ENCODE measurements at places on chromosomes 6 and 20.

DNA sequence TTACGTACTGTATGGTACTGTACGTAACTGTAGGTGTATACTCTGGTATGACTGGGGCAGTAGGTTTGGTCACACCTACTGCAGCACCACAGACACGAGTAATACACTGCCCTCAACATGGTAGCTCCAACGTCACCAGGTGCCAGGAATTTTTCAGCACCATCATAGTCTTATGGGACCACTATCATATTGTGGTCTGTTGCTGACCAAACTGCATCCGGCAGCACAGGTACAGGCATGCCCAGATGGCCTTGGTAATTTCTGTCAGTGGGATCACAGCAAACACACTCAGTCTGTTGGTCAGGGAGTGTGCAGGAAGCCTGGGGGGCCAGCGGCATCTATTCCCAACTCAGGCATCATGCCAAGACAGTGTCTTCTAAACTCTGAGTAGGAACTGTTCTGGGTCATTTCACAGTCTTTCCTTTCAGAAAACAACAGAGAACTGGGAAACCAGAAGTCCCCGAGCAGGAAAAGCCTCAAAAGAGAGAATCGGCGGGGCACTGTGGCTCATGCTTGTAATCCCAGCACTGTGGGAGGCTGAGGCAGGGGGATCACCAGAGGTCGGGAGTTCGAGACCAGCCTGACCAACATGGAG is 5.8 kb downstream of the YTHDF1 start:
- DNase-seq: no peak

DNA sequence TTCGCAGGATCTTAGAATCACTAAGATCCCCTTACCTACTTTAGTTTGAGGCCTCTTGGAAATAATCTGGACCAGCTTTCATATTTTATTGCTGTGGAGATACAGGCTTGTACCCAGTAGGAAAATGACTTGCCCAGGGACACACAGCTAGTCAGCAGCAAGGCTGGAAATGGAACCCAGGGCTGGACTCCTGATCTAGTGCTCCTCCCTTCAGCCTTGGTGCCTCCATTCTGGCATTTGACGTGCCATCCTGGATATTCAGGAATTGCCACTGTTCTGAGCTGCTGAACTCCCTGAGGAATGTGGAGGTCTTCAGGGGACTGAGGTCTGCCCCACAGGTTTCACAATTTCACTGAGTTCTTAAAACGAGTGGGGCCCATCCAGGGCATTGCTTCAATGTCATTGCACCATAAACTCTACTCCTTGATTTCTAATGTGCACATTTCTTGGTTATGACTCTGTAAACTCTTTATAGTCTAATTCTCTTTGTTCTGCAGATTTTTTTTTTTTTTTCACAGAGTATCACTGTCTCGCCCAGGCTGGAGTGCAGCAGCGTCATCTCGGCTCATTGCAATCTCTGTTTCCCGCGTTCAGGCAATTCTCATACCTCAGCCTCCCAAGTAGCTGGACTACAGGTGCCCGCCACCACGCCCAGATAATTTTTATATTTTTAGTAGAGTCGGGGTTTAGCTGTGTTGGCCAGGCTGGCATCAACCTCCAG is 26.7 kb upstream of the CDKN1A start:
- no peak for DNase-seq

GRCh38 chr6:143844006-143844405 is 868 bp downstream of the LTV1 start:
- no peak for DNase-seq

GRCh38 chr6:95685822-95686221 is 108.5 kb downstream of the MANEA start:
- DNase-seq: no peak

DNA sequence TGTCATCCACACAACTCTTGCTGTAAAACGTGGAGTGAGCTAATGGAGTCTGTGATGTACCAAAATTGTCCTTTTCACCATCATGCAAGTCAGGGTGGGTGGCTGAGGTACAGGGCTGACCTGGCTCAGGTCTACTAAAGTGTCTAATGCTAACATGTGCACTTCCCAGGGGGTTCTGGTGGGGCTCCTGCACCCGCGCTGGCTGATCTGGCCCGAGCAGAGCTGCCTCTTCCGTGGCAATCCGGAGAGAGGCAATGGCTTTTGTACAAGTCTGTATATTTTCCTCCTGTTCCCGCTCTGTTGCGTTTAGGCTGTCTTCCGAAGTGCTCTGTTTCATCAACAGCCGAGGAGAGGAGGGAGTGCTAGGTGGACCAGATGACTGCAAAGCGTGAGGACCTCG is 191.8 kb downstream of the HIVEP2 start:
- no peak for DNase-seq
